NCI-H524 treated with DMSO at 0.1 percent for 48 hours (cell line): ENCODE measurements at places on chromosomes 3 and 15.

DNA sequence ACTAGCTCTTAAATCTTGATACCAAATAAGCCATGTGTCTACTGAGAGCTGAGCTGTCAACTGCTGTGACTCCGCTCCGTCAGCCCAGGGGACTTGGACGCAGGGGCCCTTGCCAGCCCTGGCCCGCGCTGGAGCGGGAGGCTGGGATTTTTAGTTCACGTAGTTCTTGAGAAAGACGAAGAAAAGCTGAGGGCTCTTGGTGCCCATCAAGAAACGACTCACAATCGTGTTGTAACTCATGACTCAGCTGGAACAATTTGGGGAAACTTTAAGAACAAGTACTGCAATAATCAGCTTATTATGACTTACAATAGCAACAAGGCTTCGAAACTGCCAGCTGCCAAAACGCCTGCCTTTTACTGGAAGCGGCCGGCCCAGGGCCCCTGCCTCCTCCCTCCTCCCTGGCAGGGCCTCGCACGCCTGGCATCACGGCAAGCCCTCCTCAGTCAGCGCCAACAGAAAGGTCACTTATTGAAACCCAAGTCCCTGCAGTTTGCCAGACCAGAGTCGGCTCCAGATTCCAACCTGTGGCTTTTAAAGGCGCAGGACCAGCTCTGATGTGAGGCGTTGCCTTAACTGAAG is 60.3 kb downstream of the RGMA start:
- no peak for DNase-seq

DNA sequence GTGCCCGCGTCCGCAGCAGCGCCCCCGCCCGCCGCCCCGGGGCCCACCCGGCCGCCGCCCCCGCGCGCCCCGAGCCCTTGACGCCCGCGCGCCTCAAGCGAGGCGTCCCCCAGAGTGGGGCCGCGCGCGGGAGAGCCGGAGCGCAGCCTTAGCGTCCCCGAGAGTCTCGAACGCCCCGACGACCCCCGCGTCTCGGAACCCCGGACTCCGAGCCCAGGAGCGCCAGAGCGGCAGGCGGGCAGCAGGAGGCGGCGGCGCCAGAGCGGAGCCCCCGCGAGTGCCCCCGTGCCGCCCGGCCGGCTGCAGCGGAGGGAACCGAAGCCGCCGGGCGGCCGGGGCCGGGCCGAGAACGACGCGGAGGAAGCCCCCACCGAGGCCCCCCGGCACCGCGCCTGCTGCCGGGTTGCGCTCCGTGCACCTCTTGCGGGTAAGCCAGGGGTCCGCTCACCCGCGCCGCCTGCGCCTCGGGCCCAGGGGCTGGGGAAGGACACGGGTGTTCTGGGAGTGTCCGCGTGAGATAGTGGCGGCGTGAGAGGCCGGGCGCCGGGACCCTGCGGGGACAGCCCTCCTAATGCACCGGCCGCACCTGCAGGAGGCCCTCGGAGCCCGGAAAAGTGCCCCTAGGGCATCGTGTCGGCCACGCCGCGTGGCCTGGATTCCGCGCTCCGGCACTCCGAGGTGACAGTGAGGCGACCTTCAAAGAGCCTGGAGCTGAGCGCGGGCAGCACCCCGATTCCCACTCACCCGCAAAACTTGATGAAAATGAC is 52.0 kb upstream of the ULK4 start:
- DNase-seq, result no peak

DNA sequence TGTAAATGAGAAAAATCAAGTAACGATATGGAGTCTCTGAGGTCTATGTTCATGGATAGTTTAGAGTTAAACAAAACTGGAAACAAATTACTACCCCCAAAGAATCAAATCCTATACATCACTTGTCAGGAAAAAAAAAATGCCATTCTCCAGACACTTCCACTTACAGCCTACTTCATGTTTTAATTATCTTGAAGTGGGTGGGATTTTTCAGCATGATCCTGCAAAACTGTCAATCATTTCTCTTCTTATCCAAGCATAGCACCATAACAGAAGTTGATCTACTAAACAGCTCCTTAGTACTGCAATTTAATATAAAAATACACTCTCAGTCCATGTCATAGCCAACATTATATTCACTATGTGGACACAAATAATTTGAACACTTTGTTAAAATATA is 833.9 kb downstream of the TUSC7 start:
- DNase-seq, result no peak

DNA sequence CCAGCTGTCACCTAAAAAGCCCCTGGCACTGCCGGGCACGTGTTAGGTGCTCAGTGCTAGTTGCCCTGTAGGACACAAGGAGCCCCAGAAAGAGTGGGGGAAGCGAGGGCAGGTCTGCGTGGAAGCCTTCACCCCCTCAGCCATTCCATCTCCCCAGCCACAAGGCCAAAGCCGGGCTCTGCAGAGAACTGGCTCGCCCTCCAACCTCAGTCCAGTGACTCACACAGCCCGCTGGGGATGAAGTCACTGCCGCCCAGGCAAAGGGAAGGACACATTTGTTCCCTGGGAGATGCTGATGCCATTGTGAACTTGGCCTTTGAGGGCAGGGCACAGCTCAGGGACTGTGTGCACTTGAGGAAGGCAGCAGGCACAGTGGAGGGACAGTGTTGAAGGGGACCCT is 48.1 kb downstream of the IQSEC1 start:
- no peak for DNase-seq

DNA sequence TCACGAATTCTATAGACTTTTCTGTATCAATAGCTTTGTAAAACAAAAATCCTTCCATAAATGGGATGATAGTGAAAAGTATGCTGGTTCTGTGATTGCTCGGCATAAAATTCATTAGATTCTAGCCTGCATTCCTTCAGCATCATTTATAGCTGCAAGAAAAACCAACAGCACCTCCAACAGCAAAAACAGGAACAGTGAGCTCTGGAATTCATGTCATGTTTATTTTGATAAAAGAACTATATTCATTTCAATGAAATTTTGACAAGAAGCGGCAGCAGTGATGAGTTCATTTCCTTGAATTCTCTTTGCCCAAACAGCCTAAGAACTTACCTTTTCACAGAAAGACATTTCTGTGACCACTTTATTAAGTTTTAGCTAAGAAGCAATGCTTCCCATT is 515.2 kb upstream of the CCDC54 start:
- peak; percentile 5 for DNase-seq

DNA sequence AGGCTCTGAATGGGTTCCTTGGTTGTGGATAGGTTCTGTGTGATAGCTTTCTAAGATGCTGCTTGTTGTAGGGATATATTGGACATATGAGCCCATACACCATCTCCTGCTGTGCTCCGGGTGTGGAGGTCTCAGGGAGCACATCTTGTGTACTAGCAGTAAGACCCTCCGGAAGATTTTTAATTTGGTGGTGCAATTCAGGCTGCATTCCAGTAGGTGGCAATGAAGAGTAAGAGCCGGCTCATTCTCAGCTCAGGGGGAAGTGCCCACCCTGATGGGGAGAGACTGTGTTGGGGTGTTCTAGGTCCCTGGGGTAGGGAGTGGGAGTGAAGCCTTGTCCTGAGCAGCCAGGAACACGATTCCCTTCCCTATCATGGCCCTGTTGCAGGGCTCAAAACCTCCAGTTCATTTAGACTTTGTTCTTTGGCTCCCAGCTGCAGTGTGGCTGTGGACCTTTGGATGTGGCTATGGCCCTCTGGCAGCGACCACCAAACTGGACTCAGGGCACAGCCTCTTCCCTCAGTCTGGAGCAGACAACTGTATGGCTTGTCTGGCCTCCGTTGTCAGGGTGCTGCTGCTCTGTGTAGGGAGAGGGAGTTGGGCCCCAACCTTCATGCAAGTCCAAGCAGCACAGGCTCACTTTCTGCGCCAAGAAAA is 104.7 kb downstream of the UNC13C start:
- DNase-seq, result no peak

DNA sequence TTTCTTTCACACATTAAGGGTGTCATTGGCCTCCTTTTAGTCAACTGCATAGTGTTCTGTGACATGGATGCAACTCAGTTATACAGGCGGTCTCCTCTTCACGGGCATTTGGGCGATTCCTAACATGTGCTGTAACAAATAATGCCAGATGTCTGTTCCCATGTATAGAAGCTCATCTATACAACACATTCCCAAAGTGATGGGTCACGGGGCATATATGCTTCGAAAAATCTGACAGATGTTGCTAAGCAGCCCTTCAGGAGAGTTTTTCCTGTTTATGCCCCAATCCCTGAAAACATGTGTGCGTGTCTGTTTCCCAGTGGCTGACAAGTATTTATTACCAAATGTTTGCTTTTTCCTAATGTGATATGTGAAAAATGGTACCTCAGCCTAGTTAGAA is 25.8 kb downstream of the LRRK1 start:
- DNase-seq, result no peak

GRCh38 chr3:187456250-187456649 is 88.1 kb downstream of the RTP4 start:
- DNase-seq, result peak; percentile 67

DNA sequence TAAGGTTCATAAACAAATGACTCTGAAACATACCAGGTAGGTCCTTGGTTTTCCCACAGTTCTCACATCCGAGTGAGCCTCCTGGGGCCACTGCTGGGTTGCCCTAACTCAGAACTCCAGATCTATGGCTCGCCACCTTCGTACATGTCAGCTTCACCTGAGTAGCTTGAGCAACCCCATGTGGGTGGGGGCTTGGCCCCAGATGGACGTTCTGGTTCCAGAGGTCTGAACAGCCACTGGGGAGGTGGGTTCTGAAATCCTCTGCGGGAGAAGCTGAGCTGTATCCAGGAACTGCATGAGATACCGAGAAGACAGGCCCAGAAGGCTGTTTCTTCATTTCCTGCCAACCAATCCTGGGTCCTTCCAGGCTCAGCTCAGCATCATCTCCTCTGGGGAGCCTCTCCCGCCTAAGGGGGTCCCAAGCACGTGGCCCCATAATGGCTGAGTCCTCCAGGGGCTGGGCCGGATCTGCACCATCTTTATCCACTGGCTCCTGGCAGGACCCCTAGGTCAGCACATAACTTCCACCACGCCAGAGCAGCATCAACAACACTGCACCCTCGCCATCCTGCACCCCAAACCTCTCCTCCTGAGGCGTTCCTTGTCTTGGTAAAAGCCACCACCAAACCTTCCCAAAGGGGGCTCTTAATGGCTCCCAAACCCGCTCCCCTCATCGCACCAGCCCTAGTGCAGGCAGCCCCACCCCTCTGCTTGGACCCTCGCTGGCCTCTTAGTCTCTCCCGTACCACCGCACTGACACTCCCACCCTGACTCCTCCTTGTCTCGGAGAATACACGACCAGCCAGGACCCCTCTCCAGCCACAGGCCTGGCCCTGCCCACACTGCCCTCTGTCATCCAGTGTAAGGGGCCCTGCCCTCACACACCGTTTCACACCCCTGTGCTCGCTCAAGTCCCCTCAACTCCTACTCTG is 39.8 kb downstream of the PCSK6 start:
- no peak for DNase-seq

GRCh38 chr3:130679218-130679617 is 67.4 kb downstream of the PIK3R4 start:
- DNase-seq, result no peak

GRCh38 chr15:63234451-63234870 is 42.9 kb upstream of the APH1B start:
- no peak for DNase-seq

GRCh38 chr15:55003965-55004873 is 192.5 kb downstream of the RSL24D1 start:
- peak; percentile 17 for DNase-seq

DNA sequence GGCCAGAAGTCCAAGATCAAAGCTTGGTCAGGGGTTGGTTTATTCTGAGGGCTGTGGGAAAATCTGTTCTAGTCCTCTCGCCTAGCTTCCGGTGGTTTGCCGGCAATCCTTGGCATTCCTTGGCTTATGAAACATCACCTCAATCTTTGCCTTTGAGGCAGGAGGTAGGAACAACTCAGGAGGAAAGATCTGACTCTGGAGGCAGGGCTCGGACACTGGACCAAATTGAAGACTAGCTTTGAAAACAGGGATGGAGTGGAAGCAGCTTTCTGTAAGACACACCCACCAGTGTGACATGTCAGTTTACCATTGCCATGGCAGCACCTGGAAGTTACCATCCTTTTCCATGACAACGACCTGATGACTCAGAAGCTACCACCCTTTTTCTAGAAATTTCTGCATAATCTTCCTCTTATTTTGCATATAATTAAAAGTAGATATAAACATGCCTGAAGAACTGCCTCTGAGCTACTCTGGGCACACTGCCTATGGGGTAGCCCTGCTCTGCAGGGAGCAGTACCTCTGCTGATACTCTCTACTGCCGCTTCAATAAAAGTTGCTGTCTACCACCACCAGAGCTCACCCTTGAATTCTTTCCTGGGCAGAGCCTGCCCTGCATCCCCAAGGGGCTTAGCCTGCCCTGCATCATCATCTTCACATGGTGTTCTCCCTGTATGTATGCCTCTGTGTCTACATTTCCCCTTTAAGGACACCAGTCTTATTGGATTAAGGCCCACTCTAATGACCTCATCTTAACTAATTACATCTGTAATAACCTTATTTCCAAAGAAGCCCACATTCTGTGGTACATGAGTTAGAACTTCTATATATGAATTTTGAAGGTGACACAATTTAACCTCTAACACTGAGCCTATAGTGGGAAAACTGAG is 38.3 kb upstream of the TM4SF4 start:
- DNase-seq, result no peak

GRCh38 chr3:100776746-100777145 is 67.5 kb downstream of the TFG start:
- no peak for DNase-seq

DNA sequence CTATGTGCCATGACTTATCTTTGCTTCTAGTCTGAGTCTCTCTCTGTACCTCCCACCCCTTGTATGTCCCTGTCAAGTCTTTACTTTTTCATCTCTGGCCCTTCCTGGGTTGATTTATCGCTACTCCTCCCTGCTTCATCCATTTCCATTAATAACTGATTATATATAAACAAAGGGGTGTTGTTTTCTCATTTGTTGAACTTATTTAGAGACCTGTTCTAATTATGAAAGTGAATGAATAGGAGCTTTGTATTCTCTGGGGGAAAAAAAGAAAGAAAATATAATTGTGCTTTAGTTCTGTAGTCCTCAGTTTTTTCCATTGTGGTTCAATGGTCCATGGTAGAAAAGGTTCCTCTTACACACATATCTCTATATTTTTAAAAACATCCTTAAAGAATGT is 328.9 kb upstream of the PPP2R3A start:
- DNase-seq, result no peak

DNA sequence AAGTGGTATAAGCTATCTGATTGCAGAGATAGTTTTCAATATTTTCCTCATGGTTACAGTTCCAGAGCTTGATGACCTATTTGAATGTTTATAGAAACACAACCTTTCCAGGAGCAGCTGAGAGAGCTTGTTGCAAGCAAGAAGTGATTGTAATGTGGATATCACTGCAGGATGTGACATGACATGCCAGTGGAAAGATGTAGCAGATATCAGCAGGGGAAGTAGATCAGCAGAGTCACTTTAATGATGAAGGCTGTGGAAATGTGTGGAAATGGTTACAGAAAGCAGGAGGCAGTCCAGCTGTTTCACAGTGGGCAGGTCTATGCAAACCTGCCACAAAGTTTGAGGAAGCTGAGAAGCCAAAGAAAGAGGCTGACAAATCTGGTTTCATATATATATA is 21.0 kb downstream of the TMEM158 start:
- DNase-seq, result no peak

GRCh38 chr3:114216186-114216970 is 21.0 kb downstream of the ZNF80 start:
- DNase-seq, result no peak
